ENCODE measurements at places on chromosomes 12 and 14.

DNA sequence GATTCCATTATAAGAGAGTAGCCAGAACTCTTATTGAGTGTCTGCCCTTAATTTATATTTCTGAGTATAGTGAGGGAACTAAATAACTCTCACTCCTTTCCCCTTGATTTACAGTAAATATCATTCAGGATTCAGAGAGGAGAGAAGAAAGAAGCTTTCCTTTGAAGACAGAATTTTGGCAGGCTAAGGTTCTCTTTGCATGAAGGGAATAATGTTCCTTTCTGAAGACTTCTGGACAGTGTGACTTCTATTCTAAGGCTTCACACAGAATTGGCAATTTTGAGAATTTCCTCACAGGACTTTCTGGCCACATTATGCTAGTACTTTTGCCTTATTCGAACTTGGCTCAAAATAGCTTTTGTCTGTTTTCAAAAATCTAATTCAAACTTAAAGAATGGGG lies 352.2 kb upstream of the FBXO33 start:
- DNase-seq, result no peak

DNA sequence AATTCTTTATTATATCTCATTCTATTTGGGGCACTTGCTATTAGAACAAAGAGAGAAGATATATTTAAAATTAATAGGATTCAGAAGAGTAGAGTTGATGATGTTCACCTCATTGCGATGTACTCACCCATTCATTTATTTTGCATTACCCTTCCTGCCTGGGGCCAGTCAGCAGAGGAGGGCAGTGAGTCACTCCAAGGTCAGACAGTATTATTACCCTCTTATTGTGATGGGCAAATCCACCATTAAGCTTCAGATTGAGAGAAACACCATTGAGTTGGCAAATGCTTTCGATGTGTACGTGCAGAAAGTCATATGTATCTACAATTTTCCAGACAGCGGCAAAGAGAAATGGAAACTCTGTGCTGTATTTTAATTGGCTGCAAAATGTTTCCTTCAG lies 134.2 kb downstream of the BICD1 start:
- no peak for DNase-seq

GRCh38 chr12:26825459-26826016 lies 7.5 kb downstream of the ITPR2 start:
- no peak for DNase-seq

- DNase-seq, result no peak
Observed at GRCh38 chr14:101704140-101704539, 57.4 kb upstream of the PPP2R5C start.

- no peak for DNase-seq
Observed at GRCh38 chr14:97293659-97294058, 496.5 kb downstream of the VRK1 start.

DNA sequence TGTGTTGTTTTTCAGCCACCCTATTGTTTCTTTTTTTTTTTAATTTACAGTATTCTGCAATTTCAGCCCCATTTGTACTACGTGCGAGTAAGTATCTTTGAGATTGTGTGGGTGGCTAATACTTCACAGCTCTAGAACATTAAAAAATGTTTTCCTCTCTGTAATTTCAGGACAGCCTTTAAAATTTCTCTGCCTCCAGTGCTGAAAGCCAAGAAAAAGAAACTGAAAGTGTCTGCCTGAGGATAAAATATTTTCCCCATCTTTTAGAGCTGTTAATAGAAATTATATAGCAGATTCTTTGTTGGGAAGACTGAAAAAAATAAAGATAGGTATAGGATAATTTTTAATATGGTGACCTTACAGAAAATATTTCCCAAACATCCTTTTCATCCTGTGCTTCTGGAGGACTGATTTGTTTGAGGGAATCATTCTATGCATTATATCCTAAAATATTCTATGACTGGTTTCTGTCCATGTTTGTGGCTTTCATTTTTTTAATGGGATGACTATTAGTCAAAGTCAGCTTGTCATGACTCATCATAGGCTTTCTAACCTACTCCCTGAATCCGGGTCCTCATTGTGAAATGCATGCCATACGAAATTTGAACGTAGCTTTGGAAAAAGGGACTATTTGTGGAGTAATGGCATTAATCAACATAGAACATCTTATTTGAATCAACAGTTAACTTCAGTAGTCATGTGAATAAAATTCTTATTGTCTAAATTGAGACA lies 10.8 kb upstream of the TCTN2 start:
- no peak for DNase-seq

- DNase-seq, result no peak
Observed at GRCh38 chr14:26598081-26598671, 343 bp upstream of the NOVA1 start.

DNA sequence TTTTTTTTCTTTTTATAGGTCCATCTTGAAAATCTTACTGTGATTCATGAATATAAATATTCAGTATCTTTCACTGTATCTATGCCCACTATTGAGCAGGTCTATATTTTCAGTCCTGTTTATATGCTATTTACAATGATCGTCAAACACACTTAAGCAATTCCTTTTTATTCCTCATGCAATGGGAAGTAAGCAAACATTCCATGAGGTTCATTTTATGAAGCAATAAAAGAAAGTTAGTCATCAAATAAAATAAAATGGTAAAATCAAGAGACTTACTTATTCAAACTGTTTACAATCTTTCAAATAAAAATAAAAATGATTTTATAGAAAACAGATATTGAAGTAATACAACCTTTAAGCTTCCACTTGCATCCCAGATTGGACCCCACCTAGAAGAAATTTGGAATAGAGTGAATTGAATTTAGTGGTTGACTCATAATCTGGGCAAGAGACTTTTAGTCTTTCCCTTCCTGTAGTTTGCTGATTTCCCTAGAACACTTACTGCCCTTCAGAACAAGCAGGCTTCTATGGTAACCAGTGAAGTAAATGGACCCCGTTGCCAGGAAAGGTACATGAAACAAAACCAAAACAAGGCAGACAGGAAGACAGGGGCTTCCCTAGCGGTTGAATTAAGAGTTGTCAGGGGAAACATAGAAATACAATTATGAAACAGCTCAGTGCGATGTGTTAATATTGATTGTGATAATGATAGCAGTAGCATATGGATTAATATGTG lies 241.0 kb upstream of the ATP2B1 start:
- DNase-seq, result no peak

DNA sequence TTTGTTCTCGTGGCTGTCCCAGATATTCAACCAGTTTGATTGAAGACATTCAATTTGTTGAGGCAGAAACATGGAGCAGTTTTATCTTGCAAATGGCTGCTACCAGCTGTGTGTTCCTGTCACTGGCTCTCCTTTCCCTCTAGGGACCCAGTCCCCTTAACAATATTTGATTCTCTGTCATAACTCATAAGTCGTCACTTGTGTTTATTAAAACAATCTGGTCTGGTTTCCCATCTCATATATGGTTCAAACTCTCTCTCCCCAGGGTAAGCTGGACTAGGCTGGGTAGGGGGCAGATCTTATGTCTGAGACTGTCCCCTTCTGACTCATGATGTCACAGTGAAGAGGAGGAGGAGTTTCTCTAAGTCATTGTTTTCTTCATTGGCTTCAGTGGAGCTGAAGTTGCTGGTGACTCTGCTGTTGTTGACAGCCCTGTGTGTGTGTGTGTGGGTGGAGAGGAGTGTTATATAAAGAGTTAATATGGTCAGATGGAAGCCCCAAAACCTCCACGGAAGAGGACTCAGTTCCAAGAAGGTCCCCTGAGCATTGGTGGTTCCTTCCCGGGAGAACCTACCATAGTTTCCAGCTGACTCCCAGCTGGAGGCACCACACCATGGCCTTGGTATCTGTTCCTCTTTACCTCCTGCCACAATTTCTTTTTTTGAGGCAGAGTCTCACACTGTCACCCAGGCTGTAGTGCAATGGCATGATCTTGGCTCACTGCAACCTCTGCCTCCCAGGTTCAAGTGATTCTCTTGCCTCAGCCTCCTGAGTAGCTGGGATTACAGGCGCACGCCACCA lies 16.1 kb upstream of the GNG2 start:
- no peak for DNase-seq

Data from activated CD4-positive, CD25-positive, alpha-beta regulatory T cell (primary cell).